ENCODE measurements at places on chromosomes 1 and 21.

- H3K4me3 ChIP-seq = no peak overlapping the region
- DNase-seq = no peak
- peaks cover 9% of the 10 kb centered on the region for H3K4me1 ChIP-seq
- H3K36me3 ChIP-seq = no peaks in the 10 kb centered on the region
Observed at GRCh38 chr1:31095298-31095981, 29.9 kb upstream of the PUM1 start.

DNA sequence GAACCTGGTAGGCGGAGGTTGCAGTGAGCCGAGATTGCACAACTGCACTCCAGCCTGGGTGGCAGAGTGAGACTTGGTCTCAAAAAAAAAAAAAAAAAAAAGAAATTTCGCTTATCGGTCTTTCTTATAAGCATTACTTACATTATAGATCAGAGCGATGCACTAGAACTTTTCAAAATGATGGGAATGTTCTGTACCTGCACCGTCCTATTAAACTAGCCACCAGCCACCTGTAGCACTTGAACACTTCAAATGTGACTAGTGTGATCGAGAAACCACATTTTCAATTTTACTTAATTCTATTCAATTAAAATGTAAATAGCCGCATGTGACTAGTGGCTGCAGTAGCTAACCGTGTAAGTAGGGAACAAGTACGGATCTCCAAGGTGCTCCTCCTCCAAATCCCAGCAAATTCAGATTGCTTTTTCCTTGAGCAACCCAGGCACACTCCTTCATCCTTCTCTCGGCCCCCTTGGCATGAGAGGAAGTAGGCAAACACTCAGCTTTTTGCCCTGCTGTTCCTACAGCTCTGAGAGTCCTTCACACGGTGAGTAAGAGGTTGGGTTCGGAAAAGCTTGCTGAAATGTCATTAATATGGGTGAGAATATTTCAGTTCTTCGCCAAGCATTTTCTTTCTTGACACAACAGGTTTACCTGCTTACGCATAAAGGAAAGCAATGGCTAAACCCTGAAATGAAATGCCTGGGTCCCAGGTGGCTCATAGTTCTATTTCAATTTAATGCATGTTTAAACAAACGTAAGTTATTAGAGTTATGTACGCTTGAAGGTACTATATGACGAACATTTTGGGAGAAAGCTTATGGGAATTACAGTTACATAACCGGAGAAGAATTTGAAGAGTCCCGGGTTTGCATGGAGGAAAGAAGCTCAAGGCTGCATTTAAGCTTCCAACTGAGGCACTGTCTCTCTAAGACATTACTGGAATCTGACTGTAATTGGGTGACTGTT lies 69.5 kb upstream of the HUNK start:
- H3K4me3 ChIP-seq = no peak overlapping the region
- H3K27ac ChIP-seq = no peak overlapping the region
- no peaks in the 10 kb centered on the region for H3K4me1 ChIP-seq
- no peak for DNase-seq

DNA sequence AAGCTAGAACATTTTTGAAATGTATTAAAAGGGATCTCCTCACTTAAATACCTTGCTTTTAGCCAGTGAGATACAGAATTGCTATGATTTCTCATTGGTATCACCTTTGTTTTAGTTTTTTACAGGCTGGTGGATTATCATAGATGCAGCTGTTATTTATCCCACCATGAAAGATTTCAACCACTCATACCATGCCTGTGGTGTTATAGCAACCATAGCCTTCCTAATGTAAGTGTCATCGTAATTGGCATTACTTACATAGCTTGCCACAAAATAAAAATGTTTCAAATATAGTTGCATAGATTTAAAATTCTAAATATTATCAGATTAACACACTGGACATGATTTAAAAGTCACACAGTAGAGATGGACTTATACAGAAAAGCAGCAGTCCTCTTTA lies 4.7 kb downstream of the TMEM50A start:
- no peaks in the 10 kb centered on the region for H3K36me3 ChIP-seq
- no peaks in the 10 kb centered on the region for H3K27me3 ChIP-seq
- no peaks in the 10 kb centered on the region for H3K4me1 ChIP-seq
- no peak overlapping the region for H3K27ac ChIP-seq
- H3K4me3 ChIP-seq = no peak overlapping the region

GRCh38 chr1:8460132-8460544 lies 142.2 kb downstream of the SLC45A1 start:
- H3K4me3 ChIP-seq = no peak overlapping the region
- H3K4me1 ChIP-seq = peaks cover 27% of the 10 kb centered on the region
- H3K27me3 ChIP-seq = no peaks in the 10 kb centered on the region
- no peaks in the 10 kb centered on the region for H3K36me3 ChIP-seq

GRCh38 chr21:35142036-35142815 lies 93.1 kb upstream of the RUNX1 start:
- no peak overlapping the region for H3K27ac ChIP-seq
- peaks cover 14% of the 10 kb centered on the region for H3K4me1 ChIP-seq
- no peak for DNase-seq
- H3K27me3 ChIP-seq = no peaks in the 10 kb centered on the region
- H3K36me3 ChIP-seq = no peaks in the 10 kb centered on the region
- H3K4me3 ChIP-seq = no peak overlapping the region

Measured in Caco-2 (cell line).